ENCODE measurements at places on chromosomes 4 and X.

DNA sequence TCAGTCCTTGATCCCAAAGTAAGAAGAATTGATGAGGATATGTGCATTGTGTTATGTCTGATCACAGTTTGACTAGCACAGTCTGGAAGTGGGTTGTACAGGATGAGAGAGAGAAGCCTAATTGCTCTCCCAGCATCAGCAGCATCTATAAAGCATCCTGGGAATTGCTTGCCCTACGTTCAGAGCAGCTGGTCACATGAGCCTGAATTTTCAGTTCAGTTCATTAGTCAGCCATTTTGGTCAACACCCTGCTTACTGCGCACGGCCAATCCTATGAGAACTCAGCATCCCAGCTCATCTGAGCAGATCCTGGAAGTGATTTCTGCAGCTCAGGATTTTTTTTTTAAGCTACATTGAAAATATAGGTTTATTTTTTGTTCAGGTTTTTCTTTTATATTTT lies at the start of gene RUFY3:
RUFY3 (plus strand) TSS at position 218 of the 400 bp plus-strand sequence. CDS start 610 bp downstream, outside the sequence.
- no peak for DNase-seq

- DNase-seq, result no peak
Observed at GRCh38 chr4:27964095-27964494, 1103.5 kb downstream of the STIM2 start.

DNA sequence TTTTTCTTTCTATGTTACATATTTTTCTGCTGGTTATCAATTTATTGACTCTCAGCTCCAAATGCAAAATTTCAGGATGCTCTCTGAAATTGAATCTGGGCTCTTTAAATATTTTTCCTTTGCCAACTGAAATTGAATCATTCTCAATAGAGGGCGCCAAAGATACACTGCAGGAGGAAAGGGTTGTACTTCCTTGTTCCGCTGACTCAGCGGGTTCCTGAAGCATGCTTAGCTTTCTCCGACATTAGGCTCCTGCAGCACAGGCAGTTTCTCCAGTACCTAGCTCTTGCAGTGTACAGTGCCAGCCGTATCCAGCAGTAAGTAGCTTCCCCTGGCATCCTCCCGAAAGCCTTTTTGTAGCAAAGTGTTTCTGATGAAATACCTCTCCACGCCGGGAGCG lies 28.8 kb upstream of the CFAP47 start:
- DNase-seq, result no peak

GRCh38 chr4:184395971-184396391 lies 78.4 kb downstream of the IRF2 start:
- no peak for DNase-seq

DNA sequence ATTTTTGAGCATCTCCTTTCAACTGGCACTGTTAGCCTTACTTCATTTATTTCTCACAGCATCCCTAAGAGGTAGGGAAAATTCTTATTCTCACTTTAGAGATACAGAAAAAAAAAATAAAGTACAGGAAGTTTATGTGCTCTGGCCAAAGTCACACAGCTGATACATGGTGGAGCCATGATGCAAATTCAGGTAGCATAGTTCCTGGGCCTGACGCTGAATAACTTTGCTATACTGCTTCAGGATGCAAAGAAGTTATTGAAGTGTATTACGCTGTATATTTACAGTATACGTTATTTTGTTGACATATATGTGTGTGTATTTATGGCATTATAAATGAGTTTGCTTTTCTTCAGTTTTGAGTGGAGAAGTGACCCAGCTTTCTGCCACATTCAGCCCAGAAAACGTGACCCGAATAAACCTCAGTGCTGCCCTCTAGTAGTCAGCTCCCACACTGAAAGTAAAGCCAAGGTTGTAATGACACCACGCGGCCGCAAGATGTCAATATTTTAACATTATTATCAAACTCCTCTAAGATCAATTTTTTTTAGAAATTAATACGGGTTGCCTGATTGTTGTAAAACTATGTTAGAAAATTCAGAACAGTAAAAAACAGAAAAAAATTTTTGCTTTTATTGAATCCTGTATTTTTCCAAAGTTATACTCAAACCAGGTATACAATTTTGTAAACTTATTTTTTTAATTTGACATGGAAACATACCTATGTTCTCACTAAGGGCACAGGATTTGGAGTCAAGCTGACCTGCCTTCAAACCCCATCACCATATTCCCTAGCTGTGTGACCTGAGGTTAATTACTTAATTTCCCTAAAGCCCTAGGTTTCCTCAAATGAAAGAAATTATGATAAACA lies 3.8 kb upstream of the GUCY2F start:
- DNase-seq, result peak; percentile 33

DNA sequence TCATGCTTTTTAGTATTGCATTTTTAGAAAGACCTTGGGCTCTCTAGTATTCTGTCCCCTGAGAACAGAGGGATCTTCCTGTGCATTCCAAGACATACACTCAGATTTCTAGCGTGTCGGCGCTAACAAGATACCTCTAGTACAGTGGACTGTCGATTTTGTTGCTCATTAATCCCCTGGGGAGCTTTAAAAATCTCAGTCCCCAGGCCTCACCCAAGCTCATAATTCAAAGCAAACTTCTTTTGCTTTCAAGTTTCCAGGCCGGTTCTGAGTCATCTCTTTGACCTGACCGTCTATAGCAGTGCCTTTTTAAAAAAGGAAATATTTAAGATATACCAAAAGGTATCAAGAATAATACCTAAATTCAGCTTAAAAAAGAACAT lies 137.0 kb downstream of the AMMECR1 start:
- DNase-seq, result no peak

- DNase-seq, result no peak
Observed at GRCh38 chr4:23458054-23458453, 431.8 kb downstream of the PPARGC1A start.

- DNase-seq, result no peak
Observed at GRCh38 chrX:40166582-40166981, 68.8 kb upstream of the BCOR start.

DNA sequence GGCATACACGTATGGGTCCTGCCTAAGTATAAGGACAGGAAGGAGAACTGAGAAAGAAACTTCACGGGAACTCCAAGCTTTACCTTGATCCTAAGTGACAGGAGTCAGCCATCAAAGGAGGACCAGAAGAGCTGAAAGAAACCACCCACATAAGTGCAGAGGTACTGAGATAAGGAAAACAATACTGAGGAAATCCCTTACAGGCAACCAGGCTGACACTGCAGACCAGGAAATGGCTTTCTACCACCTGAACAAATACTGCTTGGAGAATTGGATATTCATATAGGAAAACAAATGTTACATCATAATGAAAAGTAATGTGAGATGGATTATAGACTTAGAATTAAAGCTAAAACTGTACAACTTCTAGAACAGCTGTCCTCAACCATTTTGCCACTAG lies 127.0 kb downstream of the IL15 start:
- DNase-seq, result no peak

DNA sequence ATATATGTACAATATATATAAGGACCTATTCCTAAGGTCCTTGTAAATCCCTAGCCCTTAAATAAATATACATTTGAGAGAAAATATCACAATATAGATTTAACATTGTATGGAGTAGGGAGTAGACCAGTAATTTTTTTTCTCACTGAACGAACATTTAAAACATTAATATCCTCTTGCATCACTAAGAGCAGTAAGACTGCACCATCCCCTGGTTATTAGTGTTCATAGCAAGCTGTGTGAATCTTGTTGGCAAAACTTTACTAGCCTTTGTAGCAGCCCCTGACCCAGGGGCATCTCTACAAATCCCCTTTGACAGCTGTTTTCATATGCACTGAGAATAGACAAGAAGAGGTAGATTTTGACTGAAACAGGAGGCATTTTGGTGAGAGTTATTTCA lies 146.5 kb downstream of the IL1RAPL2 start:
- no peak for DNase-seq

DNA sequence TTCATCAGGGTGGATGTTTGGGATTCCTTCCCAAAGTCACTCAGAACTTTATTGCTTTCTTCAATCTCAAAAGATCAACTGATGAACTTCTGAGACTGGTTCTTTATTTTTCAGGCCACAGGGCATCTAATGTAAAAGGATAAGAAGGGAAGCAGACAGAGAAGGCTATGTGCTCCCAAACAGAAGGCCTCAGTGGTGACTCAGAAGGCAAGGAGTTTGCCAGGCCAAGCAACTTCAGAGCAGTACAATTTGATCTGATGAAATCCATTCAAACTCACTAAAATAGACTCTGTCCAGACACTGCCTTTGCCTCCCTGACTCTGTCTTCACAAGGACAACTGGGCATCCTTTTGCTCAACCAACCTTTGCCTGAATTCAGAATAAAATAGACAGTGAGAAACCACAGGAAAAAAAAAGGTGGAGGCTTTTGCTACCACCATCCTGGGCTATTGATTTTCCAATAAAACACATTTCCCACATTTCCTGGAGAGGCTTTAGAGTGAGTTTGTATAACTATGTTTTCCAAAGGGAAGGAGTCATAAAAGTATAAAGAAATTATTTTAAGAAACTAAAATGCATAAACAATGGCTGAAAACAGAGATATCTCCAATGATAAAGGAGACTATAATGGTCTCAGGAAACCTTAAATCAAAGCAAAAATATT lies 55.2 kb downstream of the ARHGEF6 start:
- DNase-seq, result no peak

DNA sequence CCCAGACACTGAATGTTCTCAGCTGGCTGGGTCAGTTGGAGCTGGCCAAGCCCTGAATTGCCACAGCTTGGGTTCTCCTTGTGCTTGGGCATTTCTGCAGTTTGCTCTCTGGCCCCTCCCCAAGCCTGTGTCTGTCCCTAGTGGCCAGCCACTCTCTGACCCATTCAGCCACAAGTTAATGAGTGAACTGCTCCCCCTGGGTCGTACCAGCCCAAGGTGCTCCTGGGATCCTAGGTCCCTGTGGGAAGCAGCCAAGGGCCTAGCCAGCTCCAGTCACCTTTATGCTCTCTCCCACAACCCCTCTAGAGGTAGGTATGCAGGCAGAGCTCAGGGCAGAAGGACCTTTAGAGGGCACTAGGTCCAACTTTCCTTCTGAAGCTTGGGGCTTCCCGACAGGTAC lies 51.5 kb downstream of the STARD8 start:
- DNase-seq, result no peak

Measured in stimulated activated CD4-positive, alpha-beta T cell treated with anti-CD3 and anti-CD28 coated beads, TNF-alpha, amount 100 ng/mL, for 24 hours (primary cell).